ENCODE measurements at places on chromosomes 5 and 9.

DNA sequence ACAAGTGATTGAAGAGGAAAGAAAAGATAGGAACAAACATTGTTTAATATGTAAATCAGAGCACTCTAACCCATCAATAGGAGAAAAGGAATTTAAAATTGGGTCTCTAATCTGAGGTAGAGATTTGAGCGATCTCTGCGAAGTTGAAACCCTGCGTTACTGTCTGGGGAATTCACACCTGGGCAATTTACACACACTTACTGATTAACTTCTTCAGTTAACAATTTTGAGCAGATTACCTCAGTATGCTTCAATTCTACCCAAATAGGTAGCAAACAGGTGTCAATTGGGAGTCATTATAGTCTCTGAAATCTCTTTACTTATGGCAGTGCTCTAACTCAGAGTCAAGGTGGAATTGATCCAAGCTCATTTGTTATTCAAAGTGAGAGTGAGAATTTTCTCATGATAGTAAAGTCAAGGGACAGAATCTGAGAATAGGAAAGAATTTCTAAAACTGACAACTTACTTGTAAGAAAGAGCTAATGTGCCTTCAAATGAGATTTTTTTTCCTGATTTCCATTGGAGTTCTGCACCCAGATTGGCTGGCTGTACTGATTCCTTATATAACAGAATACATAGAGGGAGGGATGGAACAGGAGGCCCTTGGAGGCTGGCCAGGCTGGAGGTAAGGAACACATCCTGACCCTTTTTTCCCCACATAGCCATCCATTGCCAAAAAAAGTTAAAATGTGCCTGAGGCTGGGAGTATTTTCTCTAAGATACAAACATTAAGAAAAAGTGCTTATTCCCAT, 27.1 kb upstream of the IFNA14 start:
- no peak for ATAC-seq

- no peak for ATAC-seq
Measured at GRCh38 chr9:61671276-61671973, 481.6 kb downstream of the SPATA31A7 start.

- ATAC-seq, result no peak
Measured at GRCh38 chr5:172426086-172426485, 28.2 kb downstream of the SH3PXD2B start.

- ATAC-seq, result no peak
Measured at GRCh38 chr9:133584559-133585476, 24.4 kb downstream of the FAM163B start.
